Choroid plexus epithelial cell (primary cell): ENCODE measurements at places on chromosomes 12 and 14.

GRCh38 chr12:104546575-104546974 lies 89.8 kb downstream of the CHST11 start:
- DNase-seq, result no peak

- no peak for DNase-seq
Observed at GRCh38 chr12:7131502-7131866, 1.3 kb downstream of the CLSTN3 start.

DNA sequence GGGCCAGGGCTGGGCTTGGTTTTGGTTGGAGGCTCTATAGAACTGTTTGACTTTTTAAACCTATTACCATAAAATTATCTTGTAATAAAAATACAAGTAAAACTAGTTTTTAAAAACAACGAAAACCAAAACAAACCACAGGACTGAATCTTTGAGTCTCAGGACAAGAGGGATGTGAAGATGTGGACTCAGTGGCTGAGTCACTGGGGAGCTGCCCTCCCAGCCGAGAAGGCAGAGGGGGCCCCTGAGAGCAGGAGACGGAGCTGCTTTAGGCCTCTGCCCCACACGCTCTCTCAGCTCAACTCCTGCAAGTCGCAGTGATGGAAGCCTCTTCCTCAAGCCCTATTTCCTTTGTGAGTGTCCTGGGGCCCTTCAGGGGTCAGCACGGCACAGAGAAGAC lies 59.0 kb downstream of the CDC42BPB start:
- peak; percentile 69 for DNase-seq

DNA sequence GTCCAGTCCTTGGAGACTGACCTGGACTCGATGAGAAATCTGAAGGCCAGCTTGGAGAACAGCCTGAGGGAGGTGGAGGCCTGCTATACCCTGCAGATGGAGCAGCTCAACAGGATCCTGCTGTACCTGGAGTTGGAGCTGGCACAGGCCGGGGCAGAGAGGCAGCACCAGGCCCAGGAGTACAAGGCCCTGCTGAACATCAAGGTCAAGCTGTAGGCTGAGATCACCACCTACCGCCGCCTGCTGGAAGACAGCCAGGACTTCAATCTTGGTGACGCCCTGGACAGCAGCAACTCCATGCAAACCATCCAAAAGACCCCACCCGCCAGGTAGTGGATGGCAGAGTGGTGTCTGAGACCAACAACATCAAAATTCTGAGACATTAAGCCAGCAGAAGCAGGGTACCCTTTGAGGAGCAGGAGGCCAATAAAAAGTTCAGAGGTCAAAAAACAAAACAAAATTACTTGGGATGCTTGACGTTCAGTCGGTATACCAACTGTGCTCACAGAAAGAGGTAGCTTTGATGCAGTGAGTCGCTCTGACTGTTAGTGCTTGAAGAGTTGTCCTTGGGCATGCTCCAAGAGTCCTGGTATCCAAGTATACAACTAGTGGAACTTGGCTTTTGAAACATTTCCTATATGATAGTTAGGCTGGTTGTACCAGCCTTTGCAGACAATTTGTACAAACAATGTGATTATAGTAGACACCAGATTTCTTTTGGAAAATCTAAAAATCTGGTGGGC lies 4.8 kb downstream of the MED6 start:
- peak; percentile 8 for DNase-seq
